ENCODE measurements at places on chromosomes 13 and 19.

DNA sequence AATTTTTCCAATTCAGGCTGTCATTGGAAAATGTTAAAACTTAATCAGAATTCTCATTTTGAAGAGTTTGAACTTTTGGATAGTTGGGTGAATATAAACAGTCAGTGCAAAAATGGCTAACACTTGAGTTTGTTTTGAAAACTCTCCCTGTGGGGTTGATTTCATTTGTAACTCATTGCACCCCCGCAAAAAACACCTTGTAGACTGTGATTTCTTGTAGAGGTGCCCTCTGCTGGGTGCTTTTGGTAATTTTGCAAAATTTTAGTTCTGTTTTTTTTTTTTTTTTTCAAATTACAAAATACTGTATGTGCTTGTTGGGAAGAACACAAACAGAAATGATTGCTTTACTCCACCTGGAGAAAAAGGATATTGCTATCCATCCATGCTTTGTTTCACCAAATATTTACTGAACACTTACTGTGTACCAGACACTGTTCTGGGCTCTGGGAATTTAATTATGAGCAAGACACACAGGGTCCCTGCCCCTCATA lies 28.2 kb upstream of the GPI start:
- DNase-seq, result no peak

- no peak for DNase-seq
Measured at GRCh38 chr19:13120817-13121216, 2.8 kb downstream of the NACC1 start.

DNA sequence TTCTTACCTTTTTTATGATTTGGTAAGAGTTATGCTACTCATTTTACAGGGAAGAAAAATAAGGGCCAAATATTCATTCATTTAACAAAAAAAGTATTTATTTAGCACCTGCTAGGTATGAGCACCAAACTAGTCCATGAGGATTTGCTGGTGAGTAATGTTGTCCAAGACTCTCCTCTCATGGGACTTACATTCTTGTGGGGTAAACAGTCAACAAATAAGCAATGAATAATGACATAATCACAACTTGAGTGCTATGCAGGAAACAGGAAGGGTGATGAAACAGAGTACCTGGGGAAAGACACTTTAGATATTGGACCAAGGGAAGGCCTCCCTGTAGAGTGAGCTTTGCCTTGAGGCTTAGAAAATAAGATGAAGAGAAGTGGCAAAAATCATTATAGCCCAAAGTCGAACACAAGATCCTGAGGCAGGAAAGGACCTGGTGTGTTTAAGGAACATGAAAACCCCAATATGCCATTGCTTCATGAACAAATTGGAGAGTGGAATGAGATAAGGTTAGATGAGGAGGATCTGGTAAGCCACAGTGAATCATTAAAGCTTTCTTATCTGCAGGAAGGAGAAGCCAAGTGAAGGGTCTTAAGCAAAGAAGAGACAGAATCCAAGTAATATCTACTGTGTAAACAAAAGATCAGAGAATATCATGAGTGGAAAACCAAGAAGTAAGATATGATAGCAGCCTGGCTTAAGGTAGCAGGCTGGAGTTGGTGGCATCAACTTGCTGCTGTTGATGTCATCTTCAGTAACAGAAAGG lies 294.5 kb upstream of the NBEA start:
- DNase-seq, result no peak

DNA sequence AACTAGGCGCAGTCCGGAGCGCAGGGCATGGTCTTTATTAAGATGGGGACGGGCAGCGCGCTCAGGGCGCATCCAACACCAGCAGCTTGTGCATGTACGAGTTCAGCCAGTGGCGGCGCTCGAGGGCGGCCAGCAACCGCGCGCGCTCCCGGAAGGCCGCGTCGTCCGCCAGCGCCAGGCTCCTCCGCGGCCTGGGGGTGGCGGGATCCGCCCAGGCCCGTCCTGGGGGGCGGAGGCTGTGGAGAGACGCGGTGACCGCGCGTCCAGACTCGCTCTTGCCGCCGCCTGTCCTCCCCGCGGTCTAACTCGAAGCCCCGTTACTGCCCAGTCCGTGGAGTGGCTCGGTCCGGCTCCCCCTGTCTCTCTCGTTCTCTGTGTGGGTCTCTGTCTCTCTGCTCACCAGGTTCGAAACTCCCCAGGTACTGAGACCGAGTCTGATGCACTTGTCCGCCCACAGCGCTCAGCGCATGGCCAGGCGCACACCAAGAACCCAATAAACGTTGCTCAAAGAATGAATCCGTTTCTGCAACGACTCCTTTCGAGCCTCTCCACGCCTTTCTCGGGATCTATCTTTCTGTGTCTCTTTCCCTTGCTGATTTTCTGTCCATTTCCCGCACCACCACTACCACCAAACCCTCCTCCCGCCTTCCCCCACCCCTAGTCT lies 702 bp downstream of the PTH2 start:
- no peak for DNase-seq

All from activated T-helper 1 cell treated with anti-CD3 and anti-CD28 coated beads, Interleukin-2, amount 50 U/mL, for 16 hours (primary cell).